Hepatocyte (in vitro differentiated cells): ENCODE measurements at places on chromosomes 16 and 17. TPM values are rescaled to one million over a fixed set of nuclear protein-coding genes. Genes with fewer than 3 reads are reported as not detected.

GRCh38 chr17:61366076-61366714 is 33.4 kb upstream of the TBX2 start:
- DNase-seq, result no peak

DNA sequence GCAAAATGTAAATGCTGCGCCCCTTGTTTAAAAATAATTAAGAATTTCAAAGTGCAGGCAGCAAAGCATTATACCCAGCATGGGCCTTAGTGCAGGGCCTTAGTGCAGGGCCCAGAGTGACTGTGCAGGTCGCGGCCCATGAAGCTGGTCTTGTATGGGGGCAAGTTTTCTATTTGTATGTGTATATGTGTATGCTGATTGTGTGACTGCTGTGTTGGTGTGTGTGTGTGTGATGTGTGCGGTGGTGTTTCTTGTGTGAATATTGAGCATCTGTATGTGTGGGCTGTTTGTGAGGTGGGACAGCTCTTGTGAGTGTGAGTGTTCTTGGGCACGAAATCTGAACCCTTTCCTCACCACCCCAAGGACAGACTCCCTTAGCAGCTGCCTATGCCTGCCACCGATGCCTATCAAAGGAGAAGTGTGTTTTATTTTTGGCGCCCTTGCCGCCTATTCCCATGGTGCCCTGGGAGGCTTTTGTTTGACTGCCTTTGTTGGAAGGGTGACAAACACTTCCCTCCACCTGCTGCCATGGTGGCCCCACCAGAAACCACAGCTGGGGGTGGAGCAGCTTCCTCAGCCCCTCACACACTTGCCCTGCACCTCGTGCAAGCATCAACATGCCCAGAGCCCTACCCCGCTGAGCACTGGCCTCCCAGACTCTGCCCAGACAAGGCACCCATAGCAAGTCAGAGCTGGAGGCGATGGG is 18.0 kb downstream of the CCR7 start:
- peak; percentile 2 for DNase-seq

- DNase-seq, result peak; percentile 86
These were observed at the start of gene C17orf113 for GRCh38 chr17:42050393-42051012. Gene C17orf113, minus strand, starts transcription at chr17:42050601. Its CDS starts 7,225 bp downstream, at chr17:42043376.

The LDAF1 gene
- 32.4 and 37.4 TPM in 2 replicates for total RNA-seq

The PPY gene
- not detected in 2 replicates for total RNA-seq

GRCh38 chr16:57993438-57993837 is 7.0 kb downstream of the ZNF319 start:
- DNase-seq, result no peak

The FAM20A gene
- total RNA-seq, result 19.9 and 21.5 TPM in 2 replicates

DNA sequence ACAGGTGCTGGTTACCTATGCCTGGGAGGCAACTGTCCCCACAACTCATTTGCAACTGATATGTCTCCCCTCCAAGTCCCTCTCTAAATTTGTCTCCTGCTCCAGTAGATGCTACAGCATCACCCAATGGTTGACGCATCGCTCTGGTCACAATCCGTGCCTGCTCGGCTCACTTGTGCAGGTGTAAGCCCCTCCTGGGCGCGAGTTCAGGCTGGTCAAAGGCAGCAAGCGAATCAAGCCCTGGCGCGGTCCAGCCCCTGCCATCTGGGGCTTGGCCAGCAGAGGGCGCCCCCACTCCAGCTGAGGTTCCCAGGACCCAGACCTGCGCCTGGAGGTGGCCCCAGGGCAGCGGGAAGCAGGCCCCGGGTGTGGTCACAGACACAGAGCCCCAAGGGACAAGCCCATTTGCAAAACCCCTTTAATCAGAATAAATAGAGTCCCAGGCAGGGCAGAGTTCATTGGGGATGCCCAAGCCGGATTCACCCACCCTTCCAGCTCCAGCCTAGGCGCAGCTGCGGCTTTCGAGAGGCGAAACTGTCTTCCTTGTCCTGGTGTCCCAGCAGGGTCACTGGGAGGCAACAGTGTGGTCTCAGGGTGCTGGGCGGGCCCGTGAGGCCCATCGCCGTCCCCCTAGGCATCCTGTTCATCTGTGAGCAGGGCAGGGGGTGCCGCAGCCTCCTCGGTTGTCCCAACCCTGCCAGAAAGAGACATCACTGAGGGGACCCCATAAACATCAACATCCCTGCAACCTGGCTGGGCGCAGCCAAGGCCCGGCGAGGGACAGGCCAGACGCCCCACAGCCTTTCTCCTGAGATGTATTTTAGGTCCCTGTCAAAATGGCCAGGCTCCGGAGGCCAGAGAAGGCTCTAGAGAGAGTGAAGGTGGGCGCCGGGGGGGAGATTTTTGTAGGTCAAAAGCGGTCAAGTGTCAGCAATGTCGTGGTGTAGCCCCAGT is 15.8 kb downstream of the TMC6 start:
- DNase-seq, result peak; percentile 80

GRCh38 chr17:32265192-32265923 is at the start of gene RHBDL3:
Gene RHBDL3, plus strand, starts transcription at chr17:32265832. Its CDS starts 358 bp downstream, at chr17:32266190.
- no peak for DNase-seq

GRCh38 chr17:58200024-58200633 is 7.6 kb downstream of the EPX start:
- DNase-seq, result peak; percentile 59

- DNase-seq, result peak; percentile 79
These were observed 137.1 kb downstream of the GAS7 start for GRCh38 chr17:10061111-10061845.

DNA sequence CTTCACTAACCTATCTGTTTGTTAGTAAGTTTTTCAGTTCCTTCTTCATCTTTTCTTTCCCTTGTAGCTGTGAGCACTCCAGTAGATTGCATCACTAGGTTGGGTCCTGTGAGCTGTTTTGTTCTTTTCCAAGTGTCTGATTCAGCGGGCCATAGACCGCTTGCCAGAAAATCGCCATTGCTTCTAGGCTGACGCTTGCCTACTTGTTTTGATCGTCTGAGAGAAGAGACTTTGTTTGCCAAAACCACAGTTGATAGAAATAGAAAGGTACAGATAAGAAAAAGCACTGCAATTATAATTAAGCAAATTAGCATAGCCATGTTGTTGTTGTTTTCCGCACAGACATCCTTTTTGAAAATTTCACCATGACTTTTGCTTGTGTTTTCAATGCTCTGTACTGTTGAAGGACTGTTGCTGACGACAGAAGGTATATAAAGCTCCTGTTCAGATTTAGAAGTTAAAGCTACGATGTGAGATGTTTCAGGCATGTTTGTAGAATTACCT is 3.1 kb downstream of the EVI2A start:
- no peak for DNase-seq

- no peak for DNase-seq
These were observed 17.4 kb downstream of the ZNF276 start for GRCh38 chr16:89738538-89739317.

GRCh38 chr16:21613361-21613760 is 14.0 kb downstream of the METTL9 start:
- DNase-seq, result no peak

The STX1B gene
- total RNA-seq, result 0.87 and 1.6 TPM in 2 replicates

The CASKIN1 gene
- 0.47 and 0.80 TPM in 2 replicates for total RNA-seq

The SLC5A11 gene
- total RNA-seq, result 1.2 and 2.2 TPM in 2 replicates

The OR1A1 gene
- not detected in 2 replicates for total RNA-seq

- DNase-seq, result no peak
These were observed 109.2 kb downstream of the GP2 start for GRCh38 chr16:20218093-20218492.

DNA sequence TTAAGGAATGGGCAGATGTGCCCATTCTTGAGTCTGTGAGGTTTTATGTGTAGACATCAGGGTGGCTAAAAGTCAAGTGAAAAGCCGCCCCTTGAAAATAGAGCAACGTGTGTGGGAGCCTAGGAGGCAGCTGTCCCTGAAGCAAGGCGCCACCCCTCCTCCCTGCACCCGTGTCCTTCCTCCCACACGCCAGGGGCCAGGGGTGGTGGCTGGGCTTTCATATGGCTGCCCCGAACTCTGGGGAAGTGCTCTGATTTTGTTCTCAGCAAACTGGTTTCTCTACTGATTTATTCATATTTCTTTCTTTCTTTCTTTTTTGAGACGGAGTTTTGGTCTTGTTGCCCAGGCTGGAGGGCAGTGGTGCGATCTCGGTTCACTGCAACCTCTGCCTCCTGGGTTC is 4.7 kb downstream of the ZNF750 start:
- no peak for DNase-seq

GRCh38 chr17:28857905-28858800 is 3.3 kb downstream of the ERAL1 start:
- DNase-seq, result no peak
